ENCODE measurements at places on chromosomes 16 and 17. TPM values are rescaled to one million over a fixed set of nuclear protein-coding genes. Genes with fewer than 3 reads are reported as not detected.

The MMP15 gene
- 14.8 TPM for total RNA-seq

The GGNBP2 gene
- 69.7 TPM for total RNA-seq

The TEKT1 gene
- total RNA-seq: not detected

The ZDHHC7 gene
- 77.2 TPM for total RNA-seq

The PHOSPHO1 gene
- total RNA-seq: 0.30 TPM

The ZSCAN10 gene
- not detected for total RNA-seq

The ESRP2 gene
- total RNA-seq: under 0.01 TPM

The SLFN11 gene
- 30.3 TPM for total RNA-seq

The XYLT2 gene
- 65.6 TPM for total RNA-seq

The TPSG1 gene
- total RNA-seq: not detected

The KRTAP4-3 gene
- not detected for total RNA-seq

The HAP1 gene
- total RNA-seq: not detected

The HERPUD1 gene
- total RNA-seq: 169 TPM

The CES1 gene
- total RNA-seq: not detected

The FBXO39 gene
- total RNA-seq: 0.14 TPM

The IRX5 gene
- 0.60 TPM for total RNA-seq

The MARVELD3 gene
- not detected for total RNA-seq

The DNAH2 gene
- total RNA-seq: under 0.01 TPM

The CLEC19A gene
- not detected for total RNA-seq

The RECQL5 gene
- 19.9 TPM for total RNA-seq

The KIFC3 gene
- 69.2 TPM for total RNA-seq

The CDT1 gene
- 0.30 TPM for total RNA-seq

The SP6 gene
- 0.09 TPM for total RNA-seq

The TMC8 gene
- total RNA-seq: not detected

The CBFA2T3 gene
- not detected for total RNA-seq

The PRAC2 gene
- total RNA-seq: not detected

The PIRT gene
- not detected for total RNA-seq

The SOX8 gene
- under 0.01 TPM for total RNA-seq

The NKD1 gene
- under 0.01 TPM for total RNA-seq

The SLFN13 gene
- 1.2 TPM for total RNA-seq

The KRTAP9-4 gene
- not detected for total RNA-seq

The TMEM238L gene
- total RNA-seq: not detected

The TBC1D3G gene
- not detected for total RNA-seq

The CBLN1 gene
- total RNA-seq: not detected

The SLC52A1 gene
- total RNA-seq: under 0.01 TPM

The VWA3A gene
- 0.18 TPM for total RNA-seq

The UNC119 gene
- total RNA-seq: 26.7 TPM

Data from smooth muscle cell of the umbilical artery (primary cell).